Left cardiac atrium (tissue), 4 donors: ENCODE measurements at places on chromosomes 12 and 14. TPM values are rescaled to one million over a fixed set of nuclear protein-coding genes. Genes with fewer than 3 reads are reported as not detected.

FAM181A gene
- not detected for total RNA-seq

PZP gene
- total RNA-seq, result 0.68 TPM

ST8SIA1 gene
- 3.0 TPM for total RNA-seq

KRT6C gene
- not detected for total RNA-seq

FOXN4 gene
- total RNA-seq, result not detected

VTI1B gene
- 139 TPM for total RNA-seq

- DNase-seq, result no peak
Observed at GRCh38 chr12:71442567-71442931, 3.0 kb downstream of the LGR5 start.

DNA sequence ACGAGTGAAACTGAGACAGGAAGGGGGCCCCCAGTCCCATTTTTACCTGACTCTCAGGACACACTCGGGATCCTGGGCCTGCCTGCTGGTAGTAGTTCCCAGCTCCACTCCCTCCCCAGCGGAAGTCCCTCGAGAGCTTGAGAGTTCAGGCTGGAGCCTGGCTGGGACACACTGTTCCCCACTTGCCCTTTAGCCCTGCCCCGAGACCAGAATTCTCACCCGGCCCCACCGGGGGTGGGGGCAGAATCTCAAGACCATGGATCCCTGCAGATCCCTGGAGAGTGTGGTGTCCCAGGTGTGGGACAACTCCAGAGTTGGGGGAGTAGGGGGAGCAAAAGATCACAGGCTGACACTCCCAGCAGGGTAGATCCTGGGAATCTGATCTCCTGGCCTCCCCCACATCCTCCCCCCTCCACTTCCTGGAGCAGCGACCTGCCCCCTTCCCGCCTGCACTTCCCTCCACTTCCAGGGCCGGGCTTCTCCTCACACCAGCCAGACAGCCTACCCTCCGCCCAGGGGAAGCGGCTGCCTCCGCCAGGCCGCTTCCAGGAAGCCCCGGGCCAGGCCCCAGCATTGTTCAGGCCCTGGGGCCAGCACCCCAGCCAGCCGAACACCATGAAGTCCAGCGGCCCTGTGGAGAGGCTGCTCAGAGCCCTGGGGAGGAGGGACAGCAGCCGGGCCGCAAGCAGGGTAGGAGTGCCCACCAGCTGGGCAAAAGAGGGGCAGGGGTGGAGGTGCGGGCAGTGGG is at the start of gene TNS2:
Gene TNS2, plus strand, starts transcription at position 495 of the 748 bp plus-strand sequence. Its CDS starts 121 bp downstream, at position 616.
- peak; percentile 90 for DNase-seq

- DNase-seq, result no peak
Observed at GRCh38 chr14:21032326-21033132, 2.1 kb downstream of the RNASE13 start.

- no peak for DNase-seq
Observed at GRCh38 chr12:91347481-91348214, 165.0 kb upstream of the DCN start.

- no peak for DNase-seq
Observed at GRCh38 chr12:123069436-123070266, 81.2 kb downstream of the PITPNM2 start.

DNA sequence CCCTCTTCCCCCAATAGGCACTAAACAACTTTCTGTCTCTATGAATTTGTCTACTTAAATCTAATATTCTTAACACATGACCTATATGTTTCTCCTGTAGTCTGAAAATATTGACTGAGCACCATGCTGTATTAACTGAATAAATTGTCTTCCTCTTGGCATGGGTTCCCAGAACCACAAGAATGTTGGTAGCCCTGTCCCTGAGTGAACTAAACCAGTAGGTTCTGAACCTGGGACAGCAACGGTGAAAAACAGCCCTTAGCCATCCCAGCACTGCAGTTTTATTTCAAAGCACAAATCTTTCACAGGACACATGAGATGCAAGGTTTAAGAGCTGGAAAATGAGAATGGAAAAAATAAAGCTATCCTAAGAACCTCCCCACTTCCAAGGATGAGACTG is 20.4 kb upstream of the HSP90B1 start:
- DNase-seq, result no peak

DNA sequence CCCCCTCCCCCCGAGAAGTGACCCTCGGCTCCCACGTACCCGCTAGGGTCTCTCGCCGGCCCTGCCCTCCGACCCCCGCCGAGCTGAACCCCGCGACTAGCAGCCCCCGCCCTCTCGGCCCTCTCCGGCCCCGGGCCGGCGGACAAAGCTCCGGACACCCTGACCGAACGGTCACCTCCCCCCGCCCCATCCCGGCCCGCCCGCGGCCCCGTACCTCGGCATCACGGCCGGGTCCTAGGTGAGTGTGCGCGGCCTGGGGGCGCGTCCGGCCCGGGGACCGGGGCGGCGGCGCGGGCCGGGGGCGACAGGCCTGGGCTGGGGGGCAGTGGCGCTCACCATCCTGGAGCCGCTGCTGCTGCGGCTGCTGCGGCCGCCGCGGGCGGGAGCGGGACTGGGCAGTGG is at the start of gene FIGNL2:
Gene FIGNL2, minus strand, starts transcription at position 393 of the 402 bp plus-strand sequence. CDS start 26,305 bp downstream, outside the sequence.
- no peak for DNase-seq

- DNase-seq, result no peak
Observed at GRCh38 chr14:87199381-87199780, 793.6 kb downstream of the GALC start.

DNA sequence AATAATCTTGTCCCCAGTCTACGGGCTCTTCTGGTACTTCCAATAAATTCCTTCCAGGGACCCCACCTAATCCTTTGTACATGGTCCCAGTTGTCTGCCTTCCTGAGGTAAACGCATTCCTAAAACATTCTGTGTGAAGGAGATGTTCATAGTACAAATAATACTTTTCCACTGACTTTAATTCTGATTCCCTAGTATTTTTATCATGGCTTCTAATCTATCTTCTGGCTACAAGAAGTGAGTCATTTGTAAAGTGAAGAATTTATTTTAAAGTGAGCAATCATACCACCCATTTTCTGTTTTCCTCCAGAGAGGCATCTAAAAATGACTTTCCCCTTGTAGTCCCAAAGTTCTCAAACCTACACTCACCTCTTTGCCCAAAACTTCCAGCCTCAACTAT is 65.9 kb upstream of the NUDT4 start:
- DNase-seq, result no peak
